CD4-positive, alpha-beta T cell (primary cell): ENCODE measurements at places on chromosomes 5 and 9. TPM values are rescaled to one million over a fixed set of nuclear protein-coding genes. Genes with fewer than 3 reads are reported as not detected.

The GPR151 gene
- not detected for total RNA-seq

The CD274 gene
- total RNA-seq = 5.3 TPM

The GPR21 gene
- 0.74 TPM for total RNA-seq

The GDF9 gene
- 0.91 TPM for total RNA-seq

DNA sequence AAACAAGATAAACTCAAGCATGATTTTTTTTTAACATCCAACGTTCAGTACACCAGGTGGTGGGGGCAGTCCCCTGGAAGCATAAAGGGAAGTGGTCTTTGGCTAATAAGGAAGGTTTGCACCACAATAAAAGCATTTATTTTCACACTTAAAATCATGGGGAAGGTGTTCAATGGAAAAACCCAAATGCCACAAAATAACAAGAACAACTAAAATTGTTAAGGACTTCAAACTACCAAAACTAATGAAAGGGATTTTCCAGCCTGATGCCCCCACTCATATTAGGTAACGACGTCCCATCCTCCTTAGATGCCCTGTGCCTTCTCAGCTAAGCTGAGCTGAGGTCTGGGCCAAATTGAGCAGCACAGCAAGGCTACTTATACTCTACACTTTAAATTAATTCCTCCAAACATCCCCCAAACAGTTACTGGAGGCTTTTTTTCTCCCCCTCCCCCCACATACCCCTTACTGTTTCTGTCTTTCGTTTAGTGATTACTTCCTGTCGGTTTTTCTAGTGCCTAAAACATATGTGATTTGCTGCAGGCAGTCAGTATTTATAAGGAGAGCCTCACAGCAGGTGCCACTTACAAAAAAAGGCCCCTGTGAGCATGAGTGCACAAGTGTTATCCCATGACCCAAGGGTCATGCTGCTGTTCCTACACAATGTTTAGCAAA, 259.7 kb upstream of the ZNF608 start:
- no peaks in the 10 kb centered on the region for H3K27me3 ChIP-seq
- H3K27ac ChIP-seq = no peak overlapping the region
- DNase-seq = no peak
- no peaks in the 10 kb centered on the region for H3K36me3 ChIP-seq
- no peaks in the 10 kb centered on the region for H3K4me1 ChIP-seq

GRCh38 chr5:67547682-67548081, 351.1 kb upstream of the CD180 start:
- no peaks in the 10 kb centered on the region for H3K36me3 ChIP-seq
- no peak for DNase-seq
- H3K4me3 ChIP-seq = no peak overlapping the region
- H3K27ac ChIP-seq = no peak overlapping the region
- no peaks in the 10 kb centered on the region for H3K27me3 ChIP-seq
- no peaks in the 10 kb centered on the region for H3K4me1 ChIP-seq

DNA sequence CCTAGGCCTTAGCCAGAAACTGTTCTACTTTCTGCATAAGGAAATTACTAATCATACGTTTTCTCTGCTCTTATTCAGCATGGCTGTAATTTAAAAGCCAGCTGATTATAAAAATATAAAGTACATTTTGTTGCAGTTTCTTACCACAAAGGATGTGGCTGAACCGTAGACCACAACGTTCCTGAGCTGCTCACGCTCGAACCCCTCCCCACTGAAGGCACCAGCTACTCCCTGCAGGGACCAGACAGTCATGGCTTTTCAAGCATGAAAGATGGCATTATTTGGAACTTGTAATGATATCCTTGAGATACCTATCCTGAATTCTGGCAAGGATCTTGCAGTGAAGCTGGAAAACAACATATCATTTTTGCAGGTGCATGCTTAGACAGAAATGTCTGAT, 91.8 kb upstream of the DMRT1 start:
- no peak for DNase-seq
- no peak overlapping the region for H3K4me3 ChIP-seq
- no peaks in the 10 kb centered on the region for H3K27me3 ChIP-seq

DNA sequence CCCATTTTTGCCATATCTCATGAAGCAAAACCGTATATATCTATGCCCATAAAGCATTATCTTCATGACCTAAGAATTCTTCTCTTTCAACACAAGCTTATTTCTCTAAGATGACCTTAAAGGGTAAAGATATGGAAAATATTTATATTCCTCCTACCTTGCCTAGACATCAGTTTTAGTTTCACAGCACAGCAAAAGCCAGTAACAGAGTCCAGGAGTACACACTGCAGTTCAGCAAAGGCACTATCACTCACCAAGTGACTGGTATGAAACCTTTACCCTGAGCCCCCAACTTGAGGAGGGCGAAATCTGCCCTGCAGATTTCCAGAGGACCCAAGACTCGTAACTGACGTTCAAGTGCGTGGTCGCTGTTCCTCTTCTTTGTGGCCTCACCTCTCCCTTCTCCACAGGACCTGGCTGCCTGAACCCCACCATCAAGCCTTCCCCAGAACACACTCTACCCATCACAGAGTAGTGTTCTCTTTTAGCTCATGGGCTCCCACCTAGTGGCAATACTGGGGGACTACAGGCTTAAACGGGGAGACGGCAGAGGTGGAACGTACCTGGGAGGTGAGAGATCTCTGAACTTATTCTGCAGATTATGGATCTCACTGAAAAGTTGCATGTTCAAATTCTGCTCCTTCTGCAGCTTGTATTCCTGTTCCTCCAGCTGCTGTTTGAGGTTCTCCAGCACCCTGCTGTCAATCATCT, 141.0 kb downstream of the CDK5RAP2 start:
- no peaks in the 10 kb centered on the region for H3K27me3 ChIP-seq
- no peak overlapping the region for H3K4me3 ChIP-seq
- H3K4me1 ChIP-seq = peaks cover 4% of the 10 kb centered on the region

GRCh38 chr5:50888751-50889150, 222.3 kb downstream of the PARP8 start:
- DNase-seq = no peak
- no peaks in the 10 kb centered on the region for H3K4me1 ChIP-seq
- H3K4me3 ChIP-seq = no peak overlapping the region
- no peaks in the 10 kb centered on the region for H3K27me3 ChIP-seq
- H3K36me3 ChIP-seq = no peaks in the 10 kb centered on the region

DNA sequence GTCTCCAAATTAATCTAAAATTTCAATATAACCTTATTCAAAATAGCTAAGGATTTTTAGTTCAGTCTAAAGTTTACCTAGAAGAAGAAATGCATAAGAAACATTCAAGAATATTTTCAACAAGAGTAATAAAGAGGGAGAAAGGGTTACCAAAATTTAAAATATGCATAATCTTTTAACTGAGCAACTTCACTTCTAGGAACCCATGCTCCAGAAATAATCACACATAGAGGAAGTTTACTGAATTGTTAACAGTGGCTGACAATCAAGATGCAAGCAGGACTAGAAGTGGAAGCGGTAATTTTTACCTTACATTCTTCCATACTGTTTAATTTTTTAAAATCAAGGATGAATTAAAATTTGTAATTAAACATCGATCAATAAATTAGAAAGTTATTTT, 1.9 kb downstream of the PJA2 start:
- peak overlapping the region; percentile 92 for H3K4me3 ChIP-seq
- H3K27me3 ChIP-seq = no peaks in the 10 kb centered on the region
- DNase-seq = no peak
- H3K36me3 ChIP-seq = peaks cover 4% of the 10 kb centered on the region
- H3K4me1 ChIP-seq = peaks cover 19% of the 10 kb centered on the region
